ENCODE measurements at places on chromosomes 6 and 20.

- peak; percentile 66 for DNase-seq
These were observed 208.8 kb downstream of the RNF144B start for GRCh38 chr6:18595774-18596530.

DNA sequence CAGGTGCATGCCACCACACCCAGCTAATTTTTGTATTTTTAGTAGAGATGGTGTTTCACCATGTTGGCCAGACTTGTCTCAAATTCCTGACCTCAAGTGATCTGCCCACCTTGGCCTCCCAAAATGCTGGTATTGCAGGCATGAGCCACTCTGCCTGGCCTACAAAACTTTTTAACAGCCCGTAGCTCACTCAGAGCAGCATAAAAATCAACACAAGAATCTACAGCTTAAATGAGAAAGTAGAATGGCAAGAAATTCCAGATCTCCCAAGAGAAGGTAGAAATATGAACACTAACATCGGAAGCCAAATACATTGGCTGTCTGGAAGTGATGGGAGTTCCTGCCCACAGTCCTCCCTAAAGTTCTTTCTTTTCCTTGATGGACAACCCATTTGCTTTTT lies 43.7 kb downstream of the SCGN start:
- DNase-seq = no peak

GRCh38 chr6:104862456-104862855 lies 2.7 kb upstream of the HACE1 start:
- DNase-seq = no peak

DNA sequence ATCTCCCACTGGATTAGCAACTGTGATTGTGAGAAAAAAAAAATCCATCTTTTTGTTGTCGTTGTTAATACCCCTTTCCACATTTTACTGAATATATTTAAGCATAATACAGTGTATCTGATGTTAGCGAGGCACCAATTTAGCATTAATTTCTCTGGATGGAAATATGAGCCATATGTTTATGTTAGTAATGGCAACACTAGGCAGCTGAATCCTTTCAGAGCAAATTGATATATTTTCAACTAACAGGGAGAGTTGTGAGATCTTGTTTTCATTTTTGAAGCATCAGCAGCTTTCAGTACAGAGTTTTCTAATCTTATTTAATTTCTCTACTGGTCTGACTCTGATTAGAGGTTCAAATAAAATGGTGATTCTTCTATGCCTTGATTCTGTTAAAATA lies 84.8 kb upstream of the HDAC2 start:
- DNase-seq = no peak

GRCh38 chr20:50251992-50252511 lies 61.4 kb downstream of the CEBPB start:
- no peak for DNase-seq

GRCh38 chr6:90819483-90819882 lies 232.6 kb upstream of the MAP3K7 start:
- DNase-seq = no peak

All from right atrium auricular region (tissue), 2 donors.